ENCODE measurements at places on chromosomes 5 and 9.

DNA sequence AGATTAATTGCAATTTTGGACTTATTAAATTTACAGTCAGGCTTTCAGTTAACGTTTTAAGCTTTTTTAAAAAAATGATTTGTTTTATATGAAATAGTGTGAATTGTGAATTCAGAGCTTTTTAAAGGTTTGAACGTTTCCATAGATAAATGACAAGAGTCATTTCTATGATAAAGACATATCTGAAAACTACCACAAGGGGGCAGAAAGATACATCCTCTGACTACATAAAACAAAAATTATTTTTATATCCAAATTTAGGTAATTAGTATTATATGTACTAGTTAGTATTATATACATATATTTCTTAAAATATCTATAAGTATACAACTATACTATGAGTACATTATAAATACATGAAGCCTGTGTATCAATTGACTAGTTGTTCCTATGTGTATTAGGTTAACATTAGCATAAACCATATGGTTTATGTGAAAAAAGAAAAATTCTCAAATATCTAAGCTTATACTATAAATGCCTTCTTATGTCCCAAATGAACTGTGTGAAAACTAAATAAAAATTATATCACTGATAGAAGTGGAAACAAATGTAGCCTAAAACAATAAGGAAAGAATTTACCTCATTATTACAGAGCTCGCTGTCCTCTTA lies 155.2 kb downstream of the MEF2C start:
- peak; percentile 20 for DNase-seq

- DNase-seq: peak; percentile 70
These were observed 406.6 kb upstream of the TNC start for GRCh38 chr9:115524453-115525059.

DNA sequence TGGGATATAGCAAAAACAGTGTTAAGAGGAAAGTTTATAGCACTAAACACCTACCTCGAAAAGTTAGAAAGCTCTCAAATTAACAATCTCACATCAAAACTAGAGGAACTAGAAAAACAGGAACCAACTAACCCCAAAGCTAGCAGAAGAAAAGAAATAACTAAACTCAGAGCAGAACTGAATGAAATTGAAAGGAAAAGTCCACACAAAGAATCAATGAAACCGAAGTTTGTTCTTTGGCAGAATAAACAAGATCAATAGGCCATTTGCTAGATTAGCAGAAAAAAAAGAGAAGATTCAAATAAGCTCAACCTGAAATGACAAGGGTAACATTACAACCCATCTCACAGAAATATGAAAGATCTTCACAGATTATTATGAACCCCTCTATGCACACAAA lies 234.8 kb upstream of the ISL1 start:
- no peak for DNase-seq

GRCh38 chr9:95580812-95581761 lies 64.3 kb upstream of the PTCH1 start:
- DNase-seq: no peak

DNA sequence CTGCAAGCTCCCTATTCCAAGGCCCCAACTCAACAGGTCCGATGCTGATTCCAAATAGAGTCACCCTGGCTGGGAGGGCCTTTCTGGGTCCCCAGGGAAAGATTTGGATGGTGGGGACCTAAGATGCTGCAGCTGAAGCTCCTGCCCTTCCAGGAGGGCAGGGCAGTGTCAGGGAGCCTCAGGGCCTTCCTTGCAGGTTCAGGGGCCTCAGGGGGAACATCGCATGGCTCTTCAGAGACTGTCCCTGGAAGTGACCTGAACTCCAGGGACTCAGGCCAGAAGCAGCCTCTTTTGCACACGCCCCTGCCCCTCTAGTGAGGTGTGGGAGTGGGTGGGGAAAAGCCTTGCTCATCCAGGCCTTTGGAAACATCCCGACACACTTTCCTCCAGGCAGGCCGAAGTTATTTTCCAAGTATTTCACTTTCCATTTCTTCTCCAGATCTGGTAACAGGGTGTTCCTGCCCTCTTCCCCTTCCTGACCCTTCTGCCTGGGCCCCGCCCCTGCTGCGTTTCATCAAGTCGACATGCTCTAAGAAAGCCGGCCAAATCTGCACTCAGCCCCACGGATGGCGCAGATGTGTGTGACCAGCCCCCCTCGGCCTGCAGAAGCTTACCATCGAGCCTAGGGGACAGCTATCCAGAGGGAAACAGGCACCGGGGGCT lies 159.5 kb downstream of the FGF18 start:
- no peak for DNase-seq

DNA sequence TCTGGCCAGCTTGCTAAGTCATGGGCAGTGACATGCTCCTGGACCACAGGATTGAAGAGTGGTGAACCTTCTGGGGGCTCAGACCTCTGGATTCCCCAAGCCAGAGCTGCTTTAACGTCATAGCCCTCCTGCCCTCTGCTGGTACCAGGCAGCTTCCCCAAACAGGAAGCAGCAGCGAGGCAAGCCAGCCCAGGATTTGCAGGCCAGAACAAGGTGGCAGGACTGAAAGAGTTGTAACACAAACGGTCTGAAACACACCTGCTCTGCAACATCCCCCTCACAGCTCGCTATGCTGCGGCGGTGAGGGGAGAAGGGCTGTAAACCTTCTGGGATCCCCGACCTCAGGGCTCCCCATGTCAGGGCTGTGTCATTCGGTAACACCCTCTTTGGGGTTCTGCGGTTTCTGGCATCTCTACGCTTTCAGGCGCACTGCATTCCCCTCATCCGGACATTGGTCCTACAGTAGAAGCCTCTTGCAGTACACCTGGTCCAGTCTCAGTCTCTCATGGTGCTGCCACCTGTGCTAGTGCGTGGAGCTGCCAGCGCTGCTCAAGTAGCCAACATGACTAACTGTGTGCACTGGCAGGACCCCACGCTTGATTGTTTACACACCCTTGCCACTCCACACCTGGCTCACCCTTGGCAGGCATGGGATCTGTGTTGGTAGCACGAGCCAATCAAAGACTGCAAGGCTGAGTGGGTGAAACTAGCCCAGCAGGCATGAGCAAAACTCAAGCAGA lies 893.3 kb downstream of the PTPRD start:
- DNase-seq: no peak

- DNase-seq: no peak
These were observed 27.9 kb downstream of the IPPK start for GRCh38 chr9:92642041-92642451.

GRCh38 chr9:127121628-127122175 lies 733 bp downstream of the ANGPTL2 start:
- DNase-seq: no peak

DNA sequence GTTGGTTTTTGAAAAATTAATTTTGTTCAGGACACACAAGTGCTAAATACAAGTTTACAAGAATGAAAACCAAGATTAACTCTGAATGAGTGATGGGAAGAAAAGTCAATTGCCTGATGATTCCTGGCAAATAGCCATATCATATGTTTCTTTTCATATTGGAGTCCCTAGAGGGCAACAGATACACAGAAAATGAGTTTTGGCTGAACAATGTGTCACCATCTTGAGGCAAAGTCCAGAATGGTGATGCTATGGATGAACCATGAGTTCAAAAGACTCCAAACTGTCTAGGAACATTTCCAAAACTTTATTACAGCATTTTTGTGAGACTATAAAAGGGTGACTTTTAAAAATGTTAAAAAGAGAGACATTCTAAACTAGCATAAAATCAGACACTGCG lies 382.9 kb downstream of the TMEM161B start:
- DNase-seq: no peak

DNA sequence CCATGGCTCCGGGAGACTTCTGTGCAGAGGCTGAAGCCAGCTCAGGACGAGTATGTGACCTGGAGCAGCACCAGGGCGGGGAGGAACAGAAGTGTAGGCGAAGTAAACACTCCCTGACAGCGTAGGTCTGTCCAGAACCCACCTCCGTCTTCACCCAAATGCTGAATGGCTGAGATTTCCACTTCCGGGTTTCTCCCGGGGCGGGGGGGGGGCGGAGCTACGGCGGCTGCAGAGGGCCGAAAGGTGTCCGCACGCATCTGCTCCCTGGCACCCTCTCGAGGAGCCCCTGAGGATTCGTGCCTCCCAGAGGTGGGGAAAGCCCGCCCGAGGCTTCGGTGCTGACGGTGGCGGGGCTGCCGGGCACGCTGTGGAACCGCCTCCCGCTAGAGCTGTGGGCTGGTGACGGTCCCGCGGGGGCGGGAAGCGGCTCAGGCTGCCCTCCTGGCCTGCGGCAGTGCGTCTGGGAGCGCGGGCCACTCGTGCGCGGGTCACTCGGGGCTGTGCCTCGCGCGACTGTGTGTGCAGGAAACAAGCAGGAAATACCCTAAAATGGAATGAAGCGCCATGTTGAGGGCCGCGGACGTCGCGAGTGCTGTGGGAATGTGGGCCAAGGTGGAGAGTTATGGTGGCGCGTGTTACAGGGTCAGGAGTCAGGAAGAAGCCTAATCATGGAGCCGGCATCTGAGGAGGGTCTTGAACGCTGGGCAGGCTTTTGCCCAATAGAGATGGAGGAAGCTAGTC lies 1425.4 kb downstream of the FOXD4L5 start:
- DNase-seq: no peak

- no peak for DNase-seq
These were observed 61.7 kb upstream of the EPB41L4B start for GRCh38 chr9:109382585-109382984.

GRCh38 chr5:94024101-94024500 lies 282.7 kb upstream of the POU5F2 start:
- no peak for DNase-seq

- no peak for DNase-seq
These were observed 22.9 kb downstream of the KDM4C start for GRCh38 chr9:6780690-6781089.

DNA sequence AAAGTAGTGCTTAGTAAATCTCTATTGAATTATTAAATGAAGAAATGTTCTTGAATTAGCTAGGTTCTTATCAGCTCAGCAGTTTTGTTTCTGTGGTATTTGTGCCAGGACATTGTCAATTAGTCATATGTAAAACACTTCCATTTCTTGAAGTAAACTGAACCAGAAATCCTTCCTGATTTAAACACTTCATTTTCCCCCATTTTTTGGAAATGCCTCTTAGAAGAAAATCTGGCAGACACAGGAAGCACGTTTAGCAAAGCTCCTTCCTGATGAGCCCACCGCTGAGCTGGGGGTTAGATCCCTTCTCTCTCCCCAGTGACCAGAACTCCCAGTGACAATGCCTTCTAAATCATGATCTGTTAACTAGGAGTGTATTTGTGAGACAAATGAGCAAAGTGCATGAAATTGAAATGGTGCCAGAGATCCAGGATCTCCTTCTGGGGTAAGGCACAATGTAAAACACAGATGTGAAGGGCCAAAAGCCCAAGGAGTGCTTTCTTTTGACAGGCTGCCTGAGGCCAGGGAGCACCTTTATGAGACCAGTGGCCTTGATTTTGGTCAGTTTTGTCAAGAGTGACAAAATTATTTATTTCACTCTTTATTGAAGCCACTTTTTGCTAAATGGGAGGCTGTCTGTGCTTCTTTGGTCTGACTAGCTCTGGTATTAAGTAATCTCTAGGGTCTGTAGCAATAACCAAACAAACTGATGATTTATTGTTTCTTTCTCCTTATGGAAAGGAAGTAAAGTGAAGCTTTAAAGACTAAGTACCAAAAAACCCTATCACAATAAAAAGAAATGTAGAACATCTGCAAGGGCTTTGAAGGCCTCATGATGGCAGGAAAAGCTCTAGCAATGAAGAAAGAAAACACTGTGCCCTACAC lies 25.5 kb upstream of the RUSC2 start:
- DNase-seq: no peak

- no peak for DNase-seq
These were observed 38.7 kb downstream of the MAPK9 start for GRCh38 chr5:180253036-180253824.

GRCh38 chr9:1248743-1249142 lies 198.6 kb downstream of the DMRT2 start:
- DNase-seq: no peak

DNA sequence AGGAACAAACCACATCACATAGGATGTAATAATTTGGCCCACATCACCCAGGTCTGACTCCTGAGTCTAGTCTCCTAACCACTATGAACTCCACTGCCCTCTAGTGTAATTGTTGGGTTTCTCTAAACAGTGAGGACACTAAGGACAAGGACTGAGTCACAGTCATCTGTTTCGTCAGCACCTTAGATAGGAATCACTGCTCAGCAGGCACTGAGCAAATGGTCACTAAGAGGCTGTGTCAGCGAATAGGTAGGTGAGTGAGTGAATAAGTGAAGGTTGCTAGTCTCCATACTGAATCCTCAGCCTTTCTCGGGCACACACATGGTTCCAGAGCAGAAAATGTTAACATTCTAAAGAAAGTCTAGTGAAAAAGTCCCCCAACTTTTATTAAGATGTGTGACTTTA lies 278.6 kb downstream of the SPOCK1 start:
- peak; percentile 92 for DNase-seq

DNA sequence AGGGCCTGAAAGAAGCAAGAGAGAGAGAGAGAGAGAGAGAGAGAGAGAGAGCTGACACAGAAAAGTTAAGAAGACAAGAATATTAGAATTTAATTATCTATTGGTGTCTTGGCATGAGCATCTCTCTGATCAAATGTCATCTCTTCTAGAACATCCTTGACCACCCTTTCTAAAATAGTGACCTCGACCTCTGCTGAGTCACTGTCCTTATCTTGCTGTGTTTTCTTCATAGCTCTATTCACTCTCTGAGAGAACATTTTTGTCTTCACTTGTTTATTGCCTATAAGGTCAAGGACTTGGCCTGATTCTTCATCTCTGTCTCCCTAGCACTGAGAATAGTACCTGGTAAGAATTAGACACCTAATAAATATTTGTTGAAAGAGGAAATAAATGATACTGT lies 383.8 kb upstream of the RPS23 start:
- DNase-seq: no peak

DNA sequence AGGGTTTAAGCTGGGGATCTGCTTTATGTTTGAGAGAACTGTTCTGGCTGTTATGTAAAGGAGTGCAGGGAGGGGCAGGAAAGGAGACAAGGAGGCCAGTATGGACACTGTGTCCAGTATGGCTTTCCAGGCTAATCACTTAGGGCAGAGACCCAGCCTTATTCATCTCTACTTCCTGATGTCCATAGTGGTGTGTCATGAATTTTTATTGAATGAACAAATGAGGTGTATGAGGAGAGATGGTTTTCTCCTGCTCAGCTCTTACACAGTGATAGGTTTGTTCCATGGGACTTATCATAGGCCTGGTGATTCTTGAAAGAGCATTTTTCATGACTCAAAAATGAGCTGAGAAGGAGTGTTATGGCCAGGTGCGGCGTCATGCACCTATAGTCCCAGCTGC lies 20.5 kb upstream of the FGFR4 start:
- DNase-seq: no peak

DNA sequence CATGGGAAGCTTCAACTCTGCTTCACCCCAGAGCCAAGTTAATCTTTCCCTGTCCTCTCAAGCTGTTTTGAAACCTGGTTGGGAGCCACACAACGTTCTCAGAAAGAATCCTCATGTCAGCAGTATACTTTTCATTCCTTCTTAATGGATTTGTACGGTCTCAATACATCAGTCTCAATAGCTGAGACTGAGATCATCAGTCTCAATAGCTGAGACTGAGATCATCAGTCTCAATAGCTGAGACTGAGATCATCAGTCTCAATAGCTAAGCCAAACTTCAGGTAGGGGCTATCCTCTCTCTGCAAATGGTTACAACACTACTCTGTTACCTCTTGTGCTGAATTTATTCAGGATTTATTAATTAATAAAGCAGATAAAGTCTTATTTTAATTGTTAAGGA lies 1317.4 kb upstream of the CDH9 start:
- DNase-seq: no peak
